ENCODE measurements at places on chromosomes 7 and 10. TPM values are rescaled to one million over a fixed set of nuclear protein-coding genes. Genes with fewer than 3 reads are reported as not detected.
A peak's percentile ranks its signal among the peaks of the same experiment; 100 is the strongest.

DNA sequence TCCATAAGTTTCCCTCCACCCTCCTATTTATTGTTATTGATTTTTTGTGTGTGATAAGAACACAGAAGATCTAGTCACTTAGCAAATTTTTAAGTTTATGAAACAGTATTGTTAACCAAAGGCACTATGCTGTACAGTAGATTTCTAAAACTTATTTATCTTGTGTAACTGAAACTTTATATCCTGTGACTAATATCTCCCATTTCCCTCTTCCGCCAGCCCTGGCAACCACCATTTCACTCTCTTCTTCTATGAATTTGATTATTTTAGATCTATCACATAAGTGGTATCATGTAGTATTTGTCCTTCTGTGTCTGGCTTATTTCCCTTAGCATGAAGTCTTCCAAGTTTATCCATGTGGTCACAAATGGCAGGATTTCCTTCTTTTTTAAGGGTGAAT lies 144.3 kb upstream of the INHBA start:
- H3K27ac ChIP-seq: no peak overlapping the region
- no peaks in the 10 kb centered on the region for H3K36me3 ChIP-seq
- no peak overlapping the region for H3K4me3 ChIP-seq
- no peaks in the 10 kb centered on the region for H3K4me1 ChIP-seq
- DNase-seq: no peak

DNA sequence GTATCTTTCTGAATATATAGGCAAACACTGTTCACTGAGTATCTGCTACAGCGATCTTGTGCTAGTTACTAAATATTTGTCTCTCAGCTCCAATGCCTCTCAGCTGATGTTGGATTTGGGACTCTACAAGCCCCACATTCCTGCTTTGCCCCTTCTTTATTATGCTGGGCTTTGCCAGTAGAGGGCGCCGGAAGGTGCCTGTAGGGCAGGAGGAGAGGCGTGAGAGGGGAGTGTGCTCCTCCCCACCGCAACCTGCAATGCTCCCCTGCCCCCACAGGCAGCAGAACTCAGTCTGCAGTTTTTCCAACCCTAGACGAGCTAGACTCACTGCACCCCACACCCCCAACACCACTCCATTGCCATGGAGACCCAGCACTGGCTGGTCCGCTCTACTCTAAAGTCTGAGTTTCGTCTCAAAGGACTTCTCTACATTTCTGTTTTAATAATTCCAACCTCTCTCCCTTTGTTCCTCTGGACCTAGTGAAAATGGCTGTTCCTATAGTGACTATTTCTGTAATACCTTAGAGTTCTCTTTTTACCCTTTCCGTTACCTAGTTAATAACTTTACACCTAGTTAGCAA lies 337.6 kb downstream of the CCSER2 start:
- H3K36me3 ChIP-seq: no peaks in the 10 kb centered on the region
- DNase-seq: peak; percentile 76
- H3K4me1 ChIP-seq: no peaks in the 10 kb centered on the region
- H3K27me3 ChIP-seq: peaks cover 8% of the 10 kb centered on the region

DNA sequence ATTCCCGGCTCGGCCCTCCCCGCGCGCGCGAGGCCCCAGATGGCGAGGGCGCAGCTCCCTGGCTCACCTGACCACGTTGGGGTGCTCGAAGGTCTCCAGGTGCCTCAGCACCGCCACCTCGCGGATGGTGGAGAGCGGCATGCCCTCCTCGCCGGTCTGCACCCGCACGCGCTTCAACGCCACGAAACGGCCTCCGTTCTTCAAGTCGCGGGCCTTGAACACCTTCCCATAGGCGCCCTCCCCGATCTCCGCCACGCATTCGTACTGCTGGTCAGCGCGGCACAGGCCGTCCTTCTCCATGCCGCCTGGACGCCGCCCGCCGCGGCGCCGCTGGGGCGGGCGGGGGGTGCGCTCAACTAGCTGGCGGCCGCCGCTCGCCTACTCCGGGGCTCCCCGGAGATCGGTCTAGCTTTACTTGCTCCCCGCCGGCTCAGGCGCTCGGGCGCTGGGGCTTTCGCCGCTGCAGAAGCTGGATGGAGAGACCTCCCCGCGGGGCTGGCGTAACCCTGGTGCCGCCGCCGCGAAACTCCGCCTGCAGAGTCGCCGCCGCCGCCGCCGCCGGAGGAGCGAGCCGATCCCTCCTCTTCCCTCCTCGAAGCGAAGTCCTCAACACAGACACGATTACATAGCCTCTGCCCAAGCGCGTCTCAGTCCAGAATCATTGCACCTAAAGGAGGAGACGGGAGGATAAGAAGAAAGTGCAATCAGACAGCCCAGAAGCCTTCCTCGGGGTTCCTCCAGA lies 3.2 kb downstream of the CDK6 start:
- peaks cover 56% of the 10 kb centered on the region for H3K36me3 ChIP-seq
- no peaks in the 10 kb centered on the region for H3K27me3 ChIP-seq
- DNase-seq: peak; percentile 37
- H3K27ac ChIP-seq: peak overlapping the region; percentile 90
- peak overlapping the region; percentile 56 for H3K4me3 ChIP-seq

The PSMC2 gene
- 323 TPM for total RNA-seq

The PKD2L1 gene
- total RNA-seq: not detected

DNA sequence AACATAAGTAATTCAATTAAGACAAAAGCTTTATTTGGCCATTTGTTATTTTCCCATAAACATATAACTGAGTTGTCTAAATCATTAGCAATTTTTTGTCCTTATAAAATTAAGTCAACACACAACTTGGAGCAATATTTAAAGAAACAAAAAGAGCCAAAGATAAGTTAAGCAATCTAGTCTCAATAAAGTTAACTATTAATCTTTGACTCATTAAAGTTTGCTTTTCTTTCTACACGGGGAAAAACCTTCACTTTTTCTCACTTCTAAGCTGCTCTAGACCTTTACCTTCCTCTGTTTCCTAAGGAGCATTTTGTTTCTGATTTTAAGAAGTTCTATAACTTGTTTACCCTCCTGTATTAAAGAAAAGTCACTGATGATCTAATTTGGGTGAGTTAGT lies 867.1 kb upstream of the PHF14 start:
- no peak overlapping the region for H3K27ac ChIP-seq
- no peak for DNase-seq
- no peaks in the 10 kb centered on the region for H3K36me3 ChIP-seq
- H3K4me1 ChIP-seq: no peaks in the 10 kb centered on the region
- H3K4me3 ChIP-seq: no peak overlapping the region

DNA sequence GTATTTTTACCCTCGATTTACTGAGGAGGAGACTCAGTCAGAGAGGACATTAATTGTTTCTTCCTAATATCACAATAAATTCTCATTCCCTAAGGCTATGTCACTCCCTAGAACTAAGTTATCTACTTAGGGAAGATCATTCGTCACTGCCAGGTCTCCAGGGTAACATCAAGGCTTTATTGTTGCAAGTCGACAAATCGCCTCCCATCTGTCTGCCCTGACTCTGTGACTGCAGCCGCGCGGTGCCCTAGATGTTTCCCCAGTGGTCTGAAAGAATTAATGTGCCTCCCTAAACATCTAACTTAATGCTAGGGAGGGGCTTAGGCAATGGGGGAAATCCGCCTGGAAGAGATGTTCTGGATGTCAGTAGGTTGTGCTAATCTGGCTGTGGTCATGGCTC lies 558.8 kb upstream of the C7orf33 start:
- H3K4me1 ChIP-seq: no peaks in the 10 kb centered on the region
- H3K27ac ChIP-seq: no peak overlapping the region
- no peak for DNase-seq
- H3K27me3 ChIP-seq: no peaks in the 10 kb centered on the region
- no peaks in the 10 kb centered on the region for H3K36me3 ChIP-seq

DNA sequence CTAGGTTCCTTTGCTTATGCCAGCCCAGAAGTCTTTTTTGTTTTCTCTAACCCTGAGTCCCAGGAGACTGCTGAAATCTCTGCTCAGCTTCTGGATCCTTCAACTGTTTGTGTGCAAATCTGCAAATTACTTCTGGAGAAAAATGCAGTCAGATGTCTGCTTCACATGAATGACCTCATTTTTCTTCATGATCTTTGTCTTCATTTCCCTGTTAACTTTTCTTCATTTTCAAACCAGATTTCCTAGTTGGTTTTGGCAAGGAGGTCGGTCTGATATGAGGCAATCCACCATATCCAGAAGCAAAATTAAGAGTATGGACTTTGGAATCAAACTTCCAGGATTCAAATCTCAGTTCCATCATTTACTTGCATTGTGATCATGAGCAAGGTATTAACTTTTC lies 66.8 kb downstream of the ZNF503 start:
- no peak overlapping the region for H3K4me3 ChIP-seq
- no peak overlapping the region for H3K27ac ChIP-seq
- no peak for DNase-seq

GRCh38 chr10:33031171-33031570 lies 73.1 kb upstream of the ITGB1 start:
- H3K36me3 ChIP-seq: no peaks in the 10 kb centered on the region
- peaks cover 4% of the 10 kb centered on the region for H3K27me3 ChIP-seq
- H3K4me1 ChIP-seq: no peaks in the 10 kb centered on the region
- no peak overlapping the region for H3K27ac ChIP-seq
- no peak for DNase-seq

DNA sequence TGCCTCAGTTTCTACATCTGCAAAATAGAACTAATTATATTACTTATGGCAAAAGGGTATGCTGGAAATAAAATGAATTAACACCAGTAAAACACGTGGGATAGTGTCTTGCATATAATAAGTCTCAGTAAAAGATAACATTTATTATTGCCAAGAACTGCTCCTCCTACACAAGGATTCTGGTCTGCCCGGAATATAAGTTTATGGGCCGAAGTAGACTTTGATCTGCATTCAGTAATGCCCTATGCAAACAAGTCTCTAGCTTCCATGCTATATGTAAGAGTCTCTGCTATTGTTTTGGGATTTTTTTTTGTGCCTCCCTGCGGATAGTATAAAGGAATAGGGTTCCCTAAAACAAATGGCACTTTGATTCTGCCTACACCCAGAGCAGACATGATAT lies 125.6 kb upstream of the SLC26A5 start:
- H3K27ac ChIP-seq: no peak overlapping the region
- H3K4me3 ChIP-seq: no peak overlapping the region
- DNase-seq: no peak
- no peaks in the 10 kb centered on the region for H3K27me3 ChIP-seq
- H3K4me1 ChIP-seq: no peaks in the 10 kb centered on the region

GRCh38 chr7:120805636-120806388 lies 52.1 kb downstream of the TSPAN12 start:
- no peaks in the 10 kb centered on the region for H3K36me3 ChIP-seq
- no peaks in the 10 kb centered on the region for H3K4me1 ChIP-seq
- DNase-seq: peak; percentile 76
- H3K4me3 ChIP-seq: no peak overlapping the region
- no peak overlapping the region for H3K27ac ChIP-seq

GRCh38 chr7:93882468-93882867 lies 8.1 kb downstream of the TFPI2 start:
- H3K27me3 ChIP-seq: no peaks in the 10 kb centered on the region
- no peaks in the 10 kb centered on the region for H3K4me1 ChIP-seq
- no peaks in the 10 kb centered on the region for H3K36me3 ChIP-seq
- DNase-seq: no peak

- DNase-seq: no peak
- no peaks in the 10 kb centered on the region for H3K36me3 ChIP-seq
- no peaks in the 10 kb centered on the region for H3K4me1 ChIP-seq
- peaks cover 13% of the 10 kb centered on the region for H3K27me3 ChIP-seq
- no peak overlapping the region for H3K27ac ChIP-seq
These were observed 51.7 kb upstream of the PITRM1 start for GRCh38 chr10:3224241-3224640.

DNA sequence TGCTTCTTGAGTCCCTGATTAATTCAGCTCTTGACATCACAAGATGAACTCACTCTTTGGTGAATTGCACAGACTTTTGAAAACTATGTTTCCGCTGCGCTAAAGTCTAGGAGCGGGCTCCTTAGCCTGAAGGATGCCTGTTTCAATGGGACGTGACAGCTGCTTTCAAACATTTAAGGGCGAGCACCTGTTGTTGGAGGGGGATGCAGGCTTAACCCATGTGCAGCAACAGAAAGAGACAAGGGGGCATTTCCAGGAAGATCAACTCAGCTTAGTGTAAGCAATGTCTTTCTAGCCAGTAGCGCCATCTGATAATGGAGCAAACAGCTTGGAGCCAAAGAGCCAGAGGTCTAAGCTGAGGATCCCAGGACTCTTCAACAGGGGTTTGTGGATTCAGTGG lies 8.4 kb upstream of the PFKFB3 start:
- no peak overlapping the region for H3K27ac ChIP-seq
- no peaks in the 10 kb centered on the region for H3K27me3 ChIP-seq
- DNase-seq: no peak
- H3K4me1 ChIP-seq: peaks cover 8% of the 10 kb centered on the region
- no peak overlapping the region for H3K4me3 ChIP-seq
- H3K36me3 ChIP-seq: no peaks in the 10 kb centered on the region

DNA sequence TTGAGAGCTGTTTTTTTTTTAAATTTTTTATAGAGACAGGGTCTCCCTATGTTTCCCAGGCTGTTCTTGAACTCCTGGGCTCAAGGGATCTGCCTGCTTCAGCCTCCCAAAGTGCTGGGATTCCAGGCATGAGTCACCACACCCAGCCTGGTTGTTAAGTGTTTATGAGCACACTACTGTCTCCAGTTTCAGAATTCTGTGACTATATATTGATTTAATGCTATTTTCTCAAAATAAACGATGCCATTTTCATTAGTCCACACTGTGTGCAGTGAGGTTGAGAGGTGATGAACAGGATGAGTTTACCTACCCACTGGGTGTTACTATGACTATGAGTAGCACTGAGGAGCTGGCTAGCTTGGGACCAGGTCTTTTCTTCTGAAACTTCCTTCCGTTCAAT lies 110.9 kb upstream of the FAM180A start:
- H3K4me3 ChIP-seq: no peak overlapping the region
- 0 out of 2 replicates have a peak, but pooled peaks cover 4% of the 10 kb centered on the region for H3K4me1 ChIP-seq
- peaks cover 2% of the 10 kb centered on the region for H3K27me3 ChIP-seq
- no peaks in the 10 kb centered on the region for H3K36me3 ChIP-seq
- no peak for DNase-seq

- no peak overlapping the region for H3K4me3 ChIP-seq
- H3K27ac ChIP-seq: no peak overlapping the region
- peak; percentile 61 for DNase-seq
These were observed 72.9 kb upstream of the ARMC3 start for GRCh38 chr10:22854935-22855421.

The ADAMTS14 gene
- 31.7 TPM for total RNA-seq

DNA sequence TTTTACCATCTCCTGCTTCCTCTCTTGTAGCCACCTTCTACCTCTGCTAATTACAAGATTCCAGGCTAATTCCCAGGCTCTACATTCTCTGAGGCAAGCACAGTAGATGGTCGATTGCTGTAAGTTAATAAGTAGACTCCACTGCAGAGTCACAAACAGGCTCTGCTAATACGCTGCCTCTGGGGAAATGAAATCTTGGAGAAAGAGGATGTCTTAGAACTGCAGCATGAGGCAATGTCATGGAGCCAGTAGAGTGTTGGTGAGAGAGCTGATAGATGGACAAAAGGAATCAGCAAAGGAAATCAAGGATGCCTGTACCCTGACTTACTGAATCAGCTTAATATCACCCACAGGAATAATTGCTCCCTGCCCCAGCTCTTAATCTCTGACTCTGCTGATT lies 1260.3 kb downstream of the XPNPEP1 start:
- H3K4me3 ChIP-seq: no peak overlapping the region
- no peak for DNase-seq
- no peaks in the 10 kb centered on the region for H3K36me3 ChIP-seq
- H3K4me1 ChIP-seq: no peaks in the 10 kb centered on the region
- no peak overlapping the region for H3K27ac ChIP-seq
